ENCODE measurements at places on chromosomes 12 and 14.

- no peak for DNase-seq
These were observed 6.5 kb upstream of the APOLD1 start for GRCh38 chr12:12779007-12779406.

DNA sequence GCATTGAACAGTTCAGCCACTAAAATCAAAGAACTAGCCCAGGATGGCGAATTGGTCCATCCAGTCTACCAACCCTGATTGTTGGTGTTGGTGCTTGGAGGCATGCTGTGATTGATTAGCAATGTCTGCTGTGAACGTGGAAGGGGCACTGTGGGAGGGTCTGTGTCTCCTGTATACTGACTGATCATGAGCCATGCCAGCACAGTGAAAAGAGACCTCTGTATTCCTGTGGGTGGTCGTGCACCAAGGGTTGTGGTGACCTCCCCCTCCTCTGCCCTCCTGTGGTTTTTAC is 63.0 kb upstream of the DLK1 start:
- no peak for DNase-seq

GRCh38 chr12:80053051-80053790 is 46.1 kb upstream of the OTOGL start:
- DNase-seq = no peak

GRCh38 chr14:103868242-103868897 is 21.0 kb upstream of the PPP1R13B start:
- DNase-seq = no peak

DNA sequence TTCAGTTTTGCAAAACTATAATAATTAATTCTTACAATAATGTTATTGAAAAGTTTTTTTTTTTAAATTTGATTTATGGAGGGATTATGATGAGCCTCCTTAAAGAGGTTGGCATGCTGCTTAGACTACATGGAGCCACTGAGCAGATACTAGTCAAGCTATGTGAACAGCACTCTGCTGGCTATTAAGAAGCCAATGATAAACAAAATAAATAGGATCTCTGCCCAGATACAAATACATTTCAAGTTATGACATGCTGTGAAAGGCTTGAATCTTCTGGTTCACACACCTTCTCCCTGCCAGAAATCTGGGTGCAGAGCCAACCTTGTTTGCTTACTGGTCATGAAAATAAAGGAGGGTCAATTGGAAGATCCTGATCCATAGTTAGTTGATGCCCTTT is 107.4 kb upstream of the NAV3 start:
- DNase-seq = no peak

GRCh38 chr12:2402073-2402579 is 349.3 kb downstream of the CACNA1C start:
- no peak for DNase-seq

DNA sequence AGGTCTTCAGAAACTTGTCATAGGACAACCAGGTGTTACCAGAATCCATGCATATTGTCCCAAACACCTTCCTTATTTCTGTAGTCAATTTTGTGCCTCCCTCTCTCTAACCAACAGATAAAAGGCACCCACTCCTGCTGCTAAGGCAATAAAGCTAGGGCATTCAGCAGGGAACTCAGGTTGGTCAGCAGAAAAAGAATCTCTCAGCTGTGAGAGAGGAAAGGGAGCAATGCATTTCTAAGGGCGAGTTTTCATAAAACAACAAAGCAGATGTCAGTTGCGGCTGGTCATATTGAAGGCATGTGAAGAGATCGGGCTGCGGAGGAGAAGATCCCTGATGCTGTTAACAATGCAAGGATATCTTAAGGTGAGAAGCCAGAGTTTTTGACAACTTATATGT is 7.4 kb upstream of the POU6F1 start:
- DNase-seq = no peak

DNA sequence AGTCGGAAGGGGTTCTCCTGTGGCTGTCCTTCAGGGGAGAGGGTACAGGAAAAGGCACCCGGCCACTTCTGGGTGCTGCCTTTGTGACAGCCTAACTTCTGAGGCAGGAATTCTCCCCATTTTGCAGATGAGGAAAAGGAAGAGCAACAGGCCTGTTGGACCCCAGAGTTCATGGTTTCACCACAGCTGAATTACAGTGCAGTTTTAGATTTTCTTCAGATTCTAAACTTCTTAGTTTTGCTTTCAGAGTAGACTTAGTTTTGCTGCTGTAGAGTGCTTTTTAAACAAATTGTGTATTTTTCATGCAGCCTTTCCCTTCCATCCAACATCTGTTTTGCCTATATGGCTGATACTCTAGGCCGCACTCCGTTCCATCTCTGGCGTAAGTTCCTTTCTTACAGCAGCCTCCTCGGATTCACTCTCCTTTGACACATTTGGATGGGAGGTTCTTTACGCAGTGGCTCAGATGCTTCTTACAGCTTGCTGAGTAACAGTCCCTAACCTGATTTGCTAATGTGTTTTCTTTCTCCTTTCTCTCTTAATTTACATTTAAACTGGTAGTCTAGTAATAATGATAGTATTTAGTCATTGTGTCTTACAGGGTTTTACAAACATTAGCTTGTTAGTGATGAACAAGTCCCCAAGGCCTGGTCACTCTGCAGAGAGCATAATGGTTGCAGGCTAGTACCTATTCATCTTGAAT is 7.8 kb downstream of the TRAF3 start:
- no peak for DNase-seq

Data from NCI-H1930 (cell line).